ENCODE measurements at places on chromosomes 4 and X. TPM values are rescaled to one million over a fixed set of nuclear protein-coding genes. Genes with fewer than 3 reads are reported as not detected.

DRP2 gene
- 0.26 TPM for total RNA-seq

SPANXD gene
- not detected for total RNA-seq

MAGEB2 gene
- 0.35 TPM for total RNA-seq

GAGE12E gene
- total RNA-seq = not detected

ATP2B3 gene
- not detected for total RNA-seq

LEF1 gene
- total RNA-seq = 0.28 TPM

SRPX gene
- total RNA-seq = 8.0 TPM

GATA1 gene
- total RNA-seq = not detected

CT47B1 gene
- total RNA-seq = not detected

CT83 gene
- not detected for total RNA-seq

CD40LG gene
- total RNA-seq = not detected

PHOX2B gene
- not detected for total RNA-seq

STK32B gene
- total RNA-seq = 2.8 TPM

IL13RA1 gene
- 16.6 TPM for total RNA-seq

S100G gene
- total RNA-seq = not detected

ADGRA3 gene
- 39.0 TPM for total RNA-seq

FAM9B gene
- total RNA-seq = 0.03 TPM

All from H7 (cell line).